ENCODE measurements at places on chromosomes 5 and 9. TPM values are rescaled to one million over a fixed set of nuclear protein-coding genes. Genes with fewer than 3 reads are reported as not detected.

Gene PCDHB8
- total RNA-seq, result 2.3 TPM

GRCh38 chr9:126569036-126569435 lies 44.7 kb upstream of the LMX1B start:
- no peak for DNase-seq

GRCh38 chr5:94508461-94509148 lies 109.8 kb downstream of the KIAA0825 start:
- DNase-seq, result no peak

GRCh38 chr5:143308731-143309130 lies 94.8 kb downstream of the NR3C1 start:
- no peak for DNase-seq

Gene CARTPT
- not detected for total RNA-seq

GRCh38 chr9:106177216-106177615 lies 482.9 kb downstream of the TMEM38B start:
- DNase-seq, result no peak

Gene REEP2
- total RNA-seq, result 10.8 TPM

- peak; percentile 84 for DNase-seq
These were observed 45.4 kb upstream of the ZFR start for GRCh38 chr5:32489791-32490562.

DNA sequence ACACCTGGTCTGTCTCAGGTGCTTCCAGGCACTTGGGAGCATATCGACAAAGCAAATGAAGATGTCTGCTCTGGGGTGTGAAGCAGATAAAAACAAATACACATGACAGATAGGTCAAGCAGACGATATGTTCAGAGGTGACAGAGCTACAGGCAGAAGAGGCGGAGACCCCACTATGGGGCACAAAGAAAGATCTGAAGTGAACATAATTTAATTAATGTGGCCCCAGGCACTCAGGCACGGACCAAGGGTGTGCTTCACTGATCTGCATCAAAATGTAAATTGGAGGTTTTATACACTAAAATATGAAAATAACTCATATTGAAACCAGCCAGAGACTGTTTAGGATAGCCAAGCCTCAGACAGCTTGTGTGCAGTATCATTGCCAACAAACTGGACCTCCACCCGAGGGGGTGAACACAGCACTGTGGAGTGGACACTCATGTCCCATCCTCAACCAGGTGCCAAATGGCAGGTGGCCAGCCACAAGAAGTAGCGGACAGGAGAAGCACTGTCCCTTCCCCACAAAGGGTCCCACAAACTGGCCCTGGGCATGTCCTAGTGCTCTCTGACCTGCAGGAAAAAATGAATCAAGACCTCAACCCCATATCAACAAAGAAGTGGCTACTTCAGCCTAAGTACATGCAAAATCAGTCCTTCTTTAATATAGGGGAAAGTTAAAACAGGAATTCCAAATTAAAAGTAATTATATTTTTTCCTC lies 29.2 kb downstream of the ROR2 start:
- DNase-seq, result no peak

GRCh38 chr5:155906046-155906445 lies 420.9 kb upstream of the SGCD start:
- DNase-seq, result no peak

Gene FAM78A
- 27.2 TPM for total RNA-seq

DNA sequence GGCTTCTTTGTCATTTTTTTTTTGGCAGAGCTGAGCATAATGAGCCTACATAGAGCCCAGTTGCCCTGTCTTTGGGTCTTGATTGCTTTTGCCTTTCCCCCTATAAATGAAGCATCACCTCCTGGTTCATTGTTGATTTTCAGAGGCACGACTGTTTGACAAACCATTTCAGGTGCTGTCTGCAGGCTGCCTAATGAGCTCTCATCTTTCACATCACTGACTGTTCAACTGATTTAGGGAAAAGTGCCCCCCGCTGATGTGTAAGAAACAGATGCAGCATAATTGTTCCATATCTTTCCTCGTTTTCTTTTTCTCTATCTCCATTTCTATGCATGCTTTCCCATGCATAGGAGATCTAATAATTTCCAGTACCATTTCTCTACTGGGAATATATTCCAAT lies 338.6 kb downstream of the TMEM38B start:
- no peak for DNase-seq

GRCh38 chr9:108186642-108187395 lies 669.0 kb downstream of the ACTL7B start:
- peak; percentile 76 for DNase-seq

- DNase-seq, result no peak
These were observed 3.1 kb downstream of the CCDC183 start for GRCh38 chr9:136799079-136799853.

GRCh38 chr5:72662936-72663335 lies 153.5 kb upstream of the TNPO1 start:
- no peak for DNase-seq

- DNase-seq, result no peak
These were observed 98.0 kb downstream of the ENC1 start for GRCh38 chr5:74542482-74542881.

Gene FGD3
- total RNA-seq, result 2.6 TPM

DNA sequence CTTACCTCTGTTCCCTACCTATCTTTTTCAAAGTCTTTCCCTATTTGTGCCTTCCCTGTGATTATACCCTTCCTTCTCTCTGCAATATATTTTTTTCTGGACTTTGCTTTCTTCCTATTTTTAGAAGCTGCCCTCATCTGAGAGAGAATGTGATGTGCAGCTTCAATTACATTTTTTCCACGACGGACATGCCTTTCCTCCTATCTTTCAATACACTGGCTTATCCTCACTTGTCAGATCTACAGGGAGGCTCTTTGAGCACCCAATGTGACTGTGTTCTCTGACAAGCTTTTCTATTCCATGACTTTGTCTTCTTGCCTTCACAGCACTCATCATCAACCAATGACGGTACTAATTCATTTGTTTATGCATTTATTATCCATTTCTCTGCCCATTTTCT lies 227.9 kb upstream of the CLINT1 start:
- no peak for DNase-seq

Gene PCDHGA4
- 15.6 TPM for total RNA-seq

- no peak for DNase-seq
These were observed 359.1 kb upstream of the ADAMTSL1 start for GRCh38 chr9:18114559-18115475.

DNA sequence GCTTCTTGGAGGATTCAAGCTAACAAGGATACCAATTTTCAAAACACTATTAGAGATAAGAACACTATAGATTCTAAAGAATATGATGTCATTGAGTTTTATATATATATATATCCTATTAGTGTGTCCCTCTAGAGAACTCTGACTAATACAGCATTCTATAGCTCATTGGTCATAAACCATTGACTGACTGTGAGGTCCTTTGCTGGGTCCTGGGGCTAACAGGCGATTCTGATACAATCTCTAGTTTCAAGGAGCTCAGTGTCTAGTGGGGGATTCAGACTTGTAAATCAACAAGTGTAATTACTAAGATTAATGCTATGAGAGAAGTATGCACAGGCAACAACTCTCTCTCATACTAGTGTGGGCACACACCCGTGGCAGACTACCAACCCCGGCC lies 234.5 kb downstream of the DENND1A start:
- no peak for DNase-seq

Gene DNAJC25
- total RNA-seq, result 5.0 TPM

DNA sequence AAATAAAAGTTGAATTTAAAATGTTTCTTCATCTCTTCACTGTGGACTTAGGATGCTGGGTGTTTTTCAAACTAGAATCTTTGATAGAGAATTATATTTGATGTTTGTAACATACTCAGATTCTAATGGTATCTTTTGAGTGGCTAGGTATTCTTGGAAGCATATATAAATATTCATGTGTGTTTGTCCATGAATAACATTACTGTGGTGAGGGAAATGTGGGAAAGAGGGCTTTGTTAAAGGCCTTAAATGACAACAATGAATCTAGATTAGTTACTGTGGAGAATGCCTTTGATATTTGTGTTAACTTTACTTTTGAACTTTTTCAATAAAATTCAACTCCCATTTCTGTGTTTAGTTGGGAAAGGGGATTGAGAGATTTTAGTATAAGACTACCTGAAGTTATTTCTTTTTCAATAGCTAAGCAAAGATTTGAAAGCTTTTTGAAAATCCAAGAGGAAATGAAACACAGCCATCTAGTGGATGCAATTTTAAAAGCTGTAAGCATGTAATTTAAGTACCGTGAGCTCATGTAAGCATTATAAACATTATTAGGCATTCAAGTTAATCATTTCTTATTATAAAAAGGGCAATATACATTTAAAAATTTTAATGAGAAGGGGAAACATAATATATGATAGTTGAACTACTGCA lies 69.6 kb downstream of the CCDC171 start:
- no peak for DNase-seq

- DNase-seq, result no peak
These were observed 232.5 kb downstream of the ARHGAP26 start for GRCh38 chr5:143002459-143003327.

DNA sequence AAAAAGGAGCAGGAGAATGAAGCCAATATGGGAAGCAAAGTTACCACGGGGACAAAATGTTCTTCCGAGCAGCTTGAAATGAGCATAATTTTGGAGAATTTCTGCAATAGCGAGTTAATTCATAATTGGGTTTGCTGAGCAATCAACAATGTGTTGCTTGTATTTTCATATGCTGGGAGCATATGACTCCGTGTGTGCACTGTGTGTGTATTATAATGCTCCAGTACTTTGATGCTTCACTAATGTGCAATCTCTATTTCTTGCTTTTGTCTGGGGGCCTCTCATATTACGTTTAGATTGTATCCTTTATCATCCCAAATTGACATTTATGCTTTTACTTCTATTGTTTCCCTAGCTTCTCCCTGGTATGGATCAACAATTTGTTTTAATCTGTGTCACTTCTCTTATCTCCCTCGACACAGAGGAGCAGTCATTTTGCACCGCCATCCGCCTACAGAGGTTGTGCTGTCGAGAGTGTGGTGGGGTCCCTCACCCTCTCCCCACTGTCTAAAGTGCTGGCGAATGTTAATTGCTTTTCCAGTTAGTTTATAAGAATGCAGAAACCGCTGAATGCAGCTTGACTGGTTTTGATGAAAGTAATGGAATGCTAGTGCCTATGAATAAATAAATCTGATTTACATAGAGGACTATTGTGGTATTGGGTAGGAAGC lies 372.5 kb upstream of the WWC1 start:
- DNase-seq, result no peak

DNA sequence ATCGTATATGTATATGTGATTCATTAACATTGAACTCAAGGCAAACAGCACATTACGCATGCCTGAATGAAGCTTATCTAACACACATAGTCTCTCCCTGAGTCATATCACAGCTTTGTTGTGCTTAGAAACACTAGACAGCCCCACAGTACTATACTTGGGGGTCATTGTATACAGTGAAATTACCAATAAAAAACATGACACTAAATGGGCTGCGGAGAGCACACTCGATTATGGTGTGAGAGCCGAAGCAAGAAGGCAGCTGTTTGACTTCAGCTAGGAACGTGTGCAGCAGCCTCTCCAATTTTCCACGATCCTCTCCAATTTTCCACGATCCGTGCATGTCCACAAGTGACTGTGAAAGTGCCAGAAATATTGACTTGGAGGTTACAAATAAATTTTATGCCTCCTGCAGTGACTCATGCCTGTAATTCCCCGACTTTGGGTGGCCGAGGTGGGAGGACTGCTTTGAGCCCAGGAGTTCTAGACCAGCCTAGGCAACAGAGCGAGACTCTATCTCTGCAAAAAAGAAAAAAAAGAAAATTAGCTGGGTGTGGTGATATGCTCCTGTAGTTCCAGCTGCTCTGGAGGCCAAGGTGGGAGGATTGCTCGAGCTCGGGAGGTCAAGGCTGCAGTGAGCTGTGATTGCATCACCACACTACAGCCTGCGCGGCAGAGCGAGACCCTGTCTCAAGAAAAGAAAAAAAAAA lies 102.4 kb downstream of the DAPK1 start:
- no peak for DNase-seq

DNA sequence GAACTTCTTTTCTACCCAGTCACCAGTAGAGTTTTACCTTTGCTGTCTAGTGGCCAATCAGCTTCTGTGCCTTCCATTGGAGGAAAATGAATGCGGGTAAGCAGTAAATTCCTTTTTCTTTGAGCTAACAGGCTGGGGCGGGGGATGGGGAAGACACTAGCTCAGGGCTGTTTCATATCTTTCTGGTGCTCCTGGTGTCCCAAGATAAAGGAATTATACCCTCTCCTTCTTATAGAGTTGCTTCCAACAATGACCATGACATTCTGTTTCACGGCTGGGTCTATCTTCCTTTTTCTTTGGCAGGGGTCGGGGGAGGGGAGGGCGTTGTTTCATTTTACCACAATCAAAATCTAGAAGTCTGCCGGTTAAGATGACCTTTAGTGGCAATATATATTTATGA lies 51.2 kb upstream of the RPS23 start:
- no peak for DNase-seq

GRCh38 chr5:54718656-54719055 lies 201.1 kb downstream of the SNX18 start:
- peak; percentile 79 for DNase-seq

DNA sequence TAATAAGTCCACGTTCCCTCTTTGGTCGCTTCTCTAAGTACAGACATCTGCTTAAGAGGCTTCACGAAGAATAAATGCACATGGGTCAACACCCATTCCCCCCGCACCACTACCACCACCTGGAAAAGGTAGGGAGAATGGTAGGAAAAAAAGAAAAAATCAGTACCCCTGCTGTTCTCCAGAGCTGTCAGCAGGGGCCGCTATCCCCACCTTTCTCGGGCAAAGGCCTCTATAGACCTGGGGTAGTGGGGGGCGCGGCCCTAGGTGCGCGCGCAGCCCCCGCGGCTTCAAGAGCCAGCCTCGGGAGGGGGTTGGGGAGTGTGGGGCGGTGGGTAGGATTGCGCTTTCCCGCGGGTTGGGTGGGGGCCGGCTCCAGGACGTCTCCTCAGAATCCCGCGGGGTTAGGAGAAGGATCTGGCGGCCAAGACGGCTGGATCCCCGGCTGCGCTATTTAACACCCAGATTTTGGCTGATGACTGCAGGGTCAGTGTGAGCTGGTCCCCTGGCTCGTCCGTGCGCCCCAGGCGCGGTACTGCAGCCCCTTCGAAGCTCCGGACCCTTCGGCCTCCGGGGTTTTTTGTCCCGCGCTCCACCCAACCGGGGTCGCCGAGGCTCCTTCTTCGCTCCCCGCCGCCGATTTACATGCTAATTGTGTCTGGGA lies 1.6 kb upstream of the SEMA6A start:
- DNase-seq, result peak; percentile 81

- no peak for DNase-seq
These were observed 2.7 kb upstream of the CNOT6 start for GRCh38 chr5:180491496-180491895.

DNA sequence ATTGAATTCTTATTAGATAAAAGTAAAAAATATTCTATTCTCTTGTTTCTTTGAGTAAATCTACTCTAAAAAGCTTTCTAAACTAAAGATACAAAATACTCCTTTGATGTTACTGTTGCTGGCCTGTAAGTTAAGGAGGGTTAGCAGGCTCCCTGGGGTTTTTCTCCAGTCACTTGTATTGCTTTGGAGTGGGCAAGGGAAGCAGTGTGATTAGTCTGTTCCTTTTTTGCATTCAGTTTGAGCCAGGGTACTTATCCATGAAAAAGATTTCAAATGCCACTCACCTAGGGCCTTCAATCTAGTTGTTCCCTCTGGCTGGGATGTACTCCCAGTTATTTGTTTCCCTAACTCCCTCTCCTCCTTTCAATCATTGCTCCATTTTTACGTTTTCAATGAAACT lies 256.2 kb upstream of the SMC2 start:
- DNase-seq, result no peak

Gene MEF2C
- total RNA-seq, result 64.6 TPM

Data from cardiac septum (tissue), 1 donor.